ENCODE measurements at places on chromosomes 13 and 19.

- DNase-seq: no peak
These were observed 821 bp downstream of the ZNF616 start for GRCh38 chr19:52138983-52139251.

GRCh38 chr13:111202156-111202621 lies 87.1 kb downstream of the ARHGEF7 start:
- no peak for DNase-seq

DNA sequence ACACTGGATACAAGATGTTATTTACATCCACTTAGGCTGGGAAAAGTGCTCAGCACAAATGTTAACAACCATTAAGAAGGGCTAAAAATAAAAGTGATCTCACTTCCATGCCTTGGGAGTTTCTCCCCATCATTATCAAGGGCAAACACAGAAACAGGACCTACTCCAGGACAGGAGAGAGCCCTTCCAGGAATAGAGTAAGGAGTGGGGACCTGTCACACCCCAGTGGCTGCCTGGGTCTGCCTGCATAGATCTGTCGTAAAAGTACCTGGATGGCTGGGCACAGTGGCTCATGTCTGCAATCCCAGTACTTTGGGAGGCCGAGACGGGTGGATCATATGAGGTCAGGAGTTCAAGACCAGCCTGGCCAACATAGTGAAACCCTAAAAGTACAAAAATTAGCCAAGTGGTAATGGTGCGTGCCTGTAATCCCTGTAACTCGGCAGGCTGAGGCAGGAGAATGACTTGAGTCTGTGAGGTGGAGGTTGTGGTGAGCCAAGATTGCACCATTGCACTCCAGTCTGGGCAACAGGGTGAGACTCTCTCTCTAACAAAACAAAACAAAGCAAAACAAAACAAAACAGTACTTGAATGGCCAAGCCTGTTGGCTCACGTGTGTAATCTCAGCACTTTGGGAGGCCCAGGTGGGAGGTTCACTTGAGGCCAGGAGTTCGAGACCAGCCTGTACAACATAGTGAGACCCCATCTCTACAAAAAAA lies 5.6 kb downstream of the ATP8A2 start:
- DNase-seq: no peak

- DNase-seq: no peak
These were observed 91.3 kb downstream of the KCNRG start for GRCh38 chr13:50106559-50106958.

DNA sequence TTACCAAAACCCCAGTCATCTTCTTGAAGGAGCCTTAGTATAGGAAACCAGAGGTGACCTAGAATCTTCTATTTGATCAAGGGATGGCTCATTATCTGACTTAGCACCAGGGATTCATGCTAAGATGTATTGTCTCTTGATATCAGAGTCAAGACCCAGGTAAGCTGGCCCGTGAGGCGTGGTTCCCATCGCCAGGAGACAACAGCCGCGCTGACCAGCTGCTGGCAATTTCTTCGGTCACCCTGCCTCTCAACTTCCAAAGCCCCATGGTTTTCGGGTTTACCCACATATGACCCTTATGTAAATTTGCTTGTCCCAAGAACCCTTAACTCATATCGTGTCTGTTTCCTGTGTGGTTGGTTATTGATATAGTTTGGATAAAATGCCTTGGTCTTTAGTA lies 77.7 kb upstream of the VSTM2B start:
- no peak for DNase-seq

- no peak for DNase-seq
These were observed 20.1 kb downstream of the NOTCH3 start for GRCh38 chr19:15180451-15181390.
